ENCODE measurements at places on chromosomes 5 and 9.

- DNase-seq = no peak
Measured at GRCh38 chr5:91379246-91379913, 3.7 kb downstream of the ARRDC3 start.

DNA sequence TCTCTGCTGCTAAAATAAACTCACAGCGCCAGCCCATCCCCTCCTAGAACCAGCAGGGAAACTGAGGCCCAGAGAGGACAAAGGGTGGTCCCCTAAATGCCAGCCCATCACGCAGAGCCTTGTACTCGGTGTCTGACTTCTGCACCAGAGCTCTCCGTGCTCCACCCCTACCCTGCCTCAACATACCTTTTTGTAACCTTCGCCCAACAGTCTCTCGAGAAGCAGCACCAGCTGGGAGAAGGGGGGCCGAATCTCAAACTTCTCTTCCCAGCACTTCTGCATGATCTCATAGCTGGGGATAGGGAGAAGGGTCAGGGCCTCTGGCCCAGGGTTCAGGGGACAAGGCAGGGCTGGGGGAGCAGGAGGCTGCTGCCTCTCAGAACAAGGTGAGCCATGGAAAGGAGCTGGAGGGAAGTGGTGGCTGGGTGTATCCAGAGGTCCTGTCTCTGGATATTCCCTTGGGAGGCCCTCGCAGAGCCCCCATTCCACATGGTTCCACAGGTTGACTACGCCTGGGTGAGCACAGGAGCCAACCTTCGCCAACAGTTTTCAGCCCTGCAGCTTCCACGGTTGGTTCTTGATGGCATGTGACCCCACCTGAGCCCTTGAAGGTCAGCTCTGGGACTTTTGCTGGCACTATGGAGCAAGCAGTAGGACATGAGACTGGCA lies 32.3 kb upstream of the CSF1R start:
- no peak for DNase-seq

GRCh38 chr5:75640826-75641225 lies 29.6 kb downstream of the ANKDD1B start:
- DNase-seq = no peak

GRCh38 chr9:3343671-3344070 lies 182.1 kb downstream of the RFX3 start:
- DNase-seq = no peak

- no peak for DNase-seq
Measured at GRCh38 chr9:138099803-138100598, 222.4 kb downstream of the CACNA1B start.

- DNase-seq = no peak
Measured at GRCh38 chr9:120610975-120611689, 31.2 kb upstream of the CDK5RAP2 start.

DNA sequence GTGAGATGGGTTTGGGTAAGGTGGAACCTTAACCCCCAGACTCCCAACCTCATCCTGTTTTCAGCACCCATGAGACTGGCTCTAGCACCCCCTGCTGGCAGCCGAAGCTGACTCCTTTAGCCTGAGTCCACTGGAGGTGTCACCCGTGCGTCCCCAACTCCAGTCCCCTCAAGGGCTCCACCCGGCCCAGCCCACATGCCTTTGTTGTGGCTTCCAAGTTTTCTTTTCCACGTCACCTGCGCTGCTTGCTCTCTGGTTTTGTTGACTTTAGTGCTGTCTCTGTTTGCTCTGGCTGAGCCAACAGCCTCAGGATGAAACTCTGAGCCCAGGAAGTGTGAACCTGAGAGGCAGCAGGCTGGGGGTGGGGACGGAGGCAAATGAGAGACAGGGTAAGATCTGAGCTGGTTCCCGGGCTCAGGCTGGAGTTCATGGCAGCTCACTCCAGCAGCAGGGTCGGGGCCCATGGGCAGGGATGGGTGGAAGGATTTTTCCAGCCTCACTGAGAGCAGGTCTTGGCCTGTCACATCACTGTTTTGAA lies 13.2 kb upstream of the AQP7 start:
- DNase-seq = peak; percentile 50

GRCh38 chr9:134333874-134334581 lies 7.8 kb downstream of the RXRA start:
- DNase-seq = no peak

- no peak for DNase-seq
Measured at GRCh38 chr9:81850724-81851123, 77.5 kb upstream of the SPATA31D4 start.

DNA sequence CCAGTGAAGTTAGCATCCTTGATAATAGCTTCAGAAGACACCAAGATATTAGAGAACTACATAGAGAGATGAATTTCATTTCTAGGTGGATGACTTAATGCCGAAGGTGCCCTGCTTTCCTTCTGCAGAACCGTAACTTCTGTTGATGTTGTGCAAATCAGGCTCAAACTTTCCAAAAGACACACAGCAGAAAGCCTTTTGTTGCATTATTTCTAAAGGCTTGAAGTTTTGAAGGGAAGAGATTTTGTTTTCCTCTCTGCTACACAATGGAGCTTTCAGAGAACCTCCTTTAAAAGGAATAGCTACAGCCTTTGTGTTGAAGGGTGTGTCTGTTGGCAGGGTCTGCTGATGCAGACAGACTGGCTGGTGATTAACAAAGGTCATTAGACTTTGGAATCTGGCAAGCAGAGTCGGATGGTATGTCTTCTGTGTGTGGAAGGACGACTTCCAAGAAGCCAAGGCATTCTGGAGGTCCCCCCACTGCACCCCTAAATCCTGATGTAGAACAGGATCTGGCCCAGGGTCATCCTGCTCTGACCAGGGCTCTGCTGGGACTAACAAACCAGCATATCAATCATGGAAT lies 57.8 kb downstream of the ZNF462 start:
- no peak for DNase-seq

DNA sequence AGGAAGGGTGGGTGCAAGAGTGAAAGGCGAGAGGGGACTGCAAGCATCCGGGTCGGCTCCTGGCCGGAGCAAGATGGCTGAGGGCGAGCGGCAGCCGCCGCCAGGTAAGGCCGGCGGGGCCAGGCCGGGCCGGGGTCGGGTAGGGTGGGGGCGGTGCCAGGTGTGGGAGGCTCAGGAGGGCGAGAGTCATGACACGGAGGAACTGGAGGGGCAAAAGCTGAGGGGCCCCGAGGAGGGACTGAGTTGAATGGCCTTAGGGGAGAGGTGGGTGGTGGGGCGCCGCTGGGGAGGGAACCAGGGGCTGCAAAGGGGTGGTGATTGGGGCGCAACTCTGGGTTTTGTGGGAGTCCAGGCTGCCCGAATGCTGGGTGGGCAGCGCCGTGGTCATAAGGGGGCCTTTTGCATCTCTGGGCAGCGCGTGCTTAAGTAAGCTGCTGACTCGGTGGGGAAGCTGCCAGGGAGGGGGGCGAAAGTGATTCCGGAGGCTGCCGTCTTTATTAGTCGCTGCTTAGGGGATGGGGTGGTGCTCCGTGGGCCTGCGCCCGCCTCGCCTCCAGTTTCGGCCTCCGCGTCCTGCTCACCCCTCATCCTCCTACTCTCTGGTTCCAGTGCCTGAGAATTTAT lies 425 bp downstream of the PTPA start:
- no peak for DNase-seq

- no peak for DNase-seq
Measured at GRCh38 chr9:126337729-126338372, 11.2 kb downstream of the MVB12B start.

DNA sequence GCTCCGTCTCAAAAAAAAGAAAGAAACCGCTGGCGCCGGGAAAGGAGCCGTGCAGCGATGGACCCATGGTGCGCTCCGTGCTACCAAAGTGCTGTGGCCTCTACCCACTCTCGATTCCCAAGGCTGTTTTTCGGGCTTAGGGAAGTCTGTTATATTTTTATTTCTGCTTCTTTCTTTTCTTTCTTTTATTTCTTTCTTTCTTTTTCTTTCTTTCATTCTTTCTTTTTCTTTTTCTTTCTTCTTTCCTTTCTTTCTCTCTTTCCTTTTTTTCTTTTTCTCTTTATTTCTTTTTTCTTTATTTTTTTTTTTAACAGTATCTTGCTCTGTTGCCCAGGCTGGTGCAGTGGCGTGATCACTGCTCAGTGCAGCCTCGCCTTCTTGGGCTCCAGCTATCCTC lies 87.5 kb downstream of the ANXA2R start:
- no peak for DNase-seq

DNA sequence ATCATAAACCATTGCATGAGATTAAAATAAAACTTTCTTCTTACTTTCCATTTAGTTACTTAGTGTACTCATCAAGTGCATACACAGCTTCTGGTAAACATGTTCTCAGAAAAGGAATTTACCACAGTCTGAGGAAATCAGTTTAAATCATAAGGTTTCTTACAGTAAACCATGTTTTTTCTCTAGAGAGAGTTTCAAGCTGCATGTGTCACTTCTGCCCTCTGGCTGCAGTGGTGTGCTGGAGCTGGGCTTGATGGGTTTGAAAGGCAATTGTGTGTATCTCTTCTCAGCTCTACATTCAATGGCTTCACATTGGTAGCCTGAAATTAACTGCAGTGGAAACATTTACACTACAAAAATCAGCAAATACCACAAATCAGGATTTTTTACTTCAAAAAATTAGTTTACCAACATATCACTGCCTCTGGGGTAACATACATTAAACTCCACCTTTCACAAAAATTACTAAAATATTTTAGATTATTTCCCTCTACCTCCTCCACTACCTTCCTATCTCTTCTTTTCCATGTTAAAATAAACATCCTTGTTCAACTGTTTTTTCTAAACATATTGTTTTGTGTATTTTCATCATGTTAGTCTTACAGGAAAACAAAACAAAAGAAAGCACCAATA lies 414.3 kb downstream of the ANXA1 start:
- no peak for DNase-seq

- no peak for DNase-seq
Measured at GRCh38 chr9:27925815-27926214, 352.5 kb upstream of the C9orf72 start.

DNA sequence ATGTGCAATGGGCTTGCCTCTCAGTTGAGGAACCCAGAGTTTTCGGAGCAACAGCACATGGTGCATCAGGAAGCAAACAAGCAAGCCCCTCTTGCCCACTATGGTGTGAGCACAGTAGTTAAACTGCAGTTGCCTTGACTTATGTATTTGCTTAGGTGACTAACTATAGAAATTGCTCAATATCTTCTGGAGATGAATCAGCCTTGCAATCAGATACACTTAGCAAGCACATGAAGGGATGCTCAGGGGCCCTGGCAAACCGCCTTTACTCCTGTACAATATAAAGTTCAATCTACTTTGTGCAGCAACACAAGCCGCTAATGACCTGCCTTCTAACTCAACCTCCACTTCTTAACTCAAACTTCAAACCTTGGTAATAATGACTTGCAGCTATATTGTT lies 581.7 kb upstream of the RIOK2 start:
- DNase-seq = no peak

GRCh38 chr5:123119334-123119986 lies 30.4 kb downstream of the PRDM6 start:
- DNase-seq = no peak

DNA sequence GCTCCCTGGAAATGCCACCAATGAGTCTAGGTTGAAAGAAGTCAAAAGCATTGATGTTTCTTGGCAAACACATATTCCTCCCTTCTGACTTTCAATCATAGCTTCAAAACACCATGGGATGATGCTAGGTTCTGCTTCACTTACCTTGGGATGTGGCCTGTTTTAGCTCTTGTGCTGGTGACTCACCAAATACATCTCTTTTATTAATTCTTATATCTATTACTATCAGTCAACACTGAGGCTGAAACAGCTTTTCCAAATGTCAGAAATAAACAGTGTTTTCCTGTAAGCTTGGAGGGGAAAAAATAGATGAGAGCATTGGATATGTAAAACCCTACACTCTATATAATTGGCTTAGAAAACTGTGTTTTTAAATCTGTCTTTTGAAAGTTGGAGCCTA lies 245.4 kb upstream of the NREP start:
- no peak for DNase-seq

DNA sequence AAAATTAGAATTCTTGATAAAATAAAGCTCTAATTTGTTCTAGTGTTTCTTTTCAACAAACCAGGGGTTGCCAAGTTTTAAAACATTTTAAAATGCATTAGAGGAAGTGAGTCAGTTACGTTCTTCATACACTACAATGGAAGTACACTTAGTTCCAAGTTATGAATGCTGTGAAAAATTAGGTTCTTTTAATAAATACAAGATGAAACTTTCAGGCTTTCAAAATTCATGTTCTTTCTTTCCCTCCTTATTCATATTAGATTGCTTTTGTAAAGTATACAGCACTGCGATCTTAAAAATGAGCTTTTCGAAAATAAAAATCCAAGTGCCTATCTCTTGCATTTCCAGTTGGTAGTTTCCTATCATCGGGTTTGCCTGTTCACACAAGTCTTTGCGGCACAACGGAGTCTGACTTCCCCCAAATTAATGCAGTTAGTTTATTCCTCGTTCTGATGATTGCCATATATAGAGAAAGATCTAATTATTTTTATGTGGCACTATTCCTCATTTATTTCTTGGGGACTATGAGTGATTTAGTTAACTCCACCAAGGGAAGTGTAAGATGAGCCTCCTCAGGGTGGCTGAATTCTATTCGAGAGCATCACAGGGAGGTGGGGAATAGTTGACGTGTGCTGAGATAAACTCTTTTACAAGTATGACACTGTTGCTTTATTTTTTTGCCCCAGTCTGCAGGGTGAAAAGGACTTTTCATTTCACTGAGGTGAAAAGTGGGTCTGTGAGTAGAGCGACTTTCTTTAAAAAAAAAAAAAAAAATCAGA lies 238.2 kb downstream of the CD180 start:
- no peak for DNase-seq

- no peak for DNase-seq
Measured at GRCh38 chr9:86163503-86163902, 64.1 kb upstream of the GOLM1 start.

DNA sequence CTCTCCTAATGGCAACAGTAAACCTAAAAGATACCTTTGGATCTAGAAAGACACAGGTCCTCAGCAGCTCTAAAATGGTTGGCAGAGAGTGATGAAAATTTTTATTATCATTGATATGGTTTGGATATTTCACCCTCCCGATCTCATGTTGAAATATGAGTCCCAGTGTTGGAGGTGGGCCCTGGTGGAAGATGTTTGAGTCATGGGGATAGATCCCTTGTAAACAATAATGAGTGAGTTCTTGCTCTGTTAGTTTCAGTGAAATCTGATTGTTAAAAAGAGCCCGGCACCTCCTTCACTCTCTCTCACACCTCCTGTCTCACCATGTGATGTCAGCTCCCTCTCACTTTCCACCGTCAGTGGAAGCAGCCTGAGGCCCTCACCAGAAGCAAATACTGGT lies 117.7 kb downstream of the FRMD3 start:
- no peak for DNase-seq

Measured in stimulated activated CD8-positive, alpha-beta memory T cell treated with anti-CD3 and anti-CD28 coated beads, Interleukin-7, amount 100 ng/mL, for 1 hour (primary cell).